ENCODE measurements at places on chromosomes 16 and 17. TPM values are rescaled to one million over a fixed set of nuclear protein-coding genes. Genes with fewer than 3 reads are reported as not detected.
A peak's percentile ranks its signal among the peaks of the same experiment; 100 is the strongest.

DNA sequence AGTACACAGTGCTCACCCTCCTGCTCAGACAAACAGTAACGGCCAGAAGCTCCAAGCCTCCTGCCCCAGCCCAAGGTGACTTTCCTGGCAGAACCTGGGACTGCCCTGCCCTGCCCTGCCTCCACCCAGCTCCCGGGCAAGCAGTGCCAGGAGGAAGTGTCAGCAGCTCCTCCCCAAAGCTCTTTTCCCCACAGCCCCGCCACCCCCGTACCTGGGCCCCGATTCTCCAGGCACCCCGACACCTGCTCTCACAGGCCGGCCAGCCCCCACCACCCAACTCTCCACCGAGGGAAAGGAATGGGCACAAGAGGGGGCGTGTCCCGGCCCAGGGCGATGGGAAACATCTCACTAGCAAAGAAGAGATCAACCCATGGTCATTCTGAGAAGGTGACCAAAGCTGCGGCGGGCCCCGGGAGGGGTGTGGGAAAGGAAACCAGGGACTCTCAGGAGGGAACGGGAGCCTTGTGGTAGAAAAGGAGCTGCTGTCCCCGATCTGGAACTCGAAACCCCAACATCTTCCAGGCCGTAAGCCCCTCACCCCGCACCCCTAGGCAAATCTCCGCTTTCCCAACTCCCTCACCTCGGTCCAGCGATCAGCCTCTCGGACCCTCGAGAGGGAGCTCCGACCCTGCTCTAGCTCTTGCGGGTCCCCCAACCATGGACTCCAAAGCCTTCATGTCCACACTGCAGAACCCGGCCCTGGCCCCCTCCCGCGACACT, 1.2 kb downstream of the BCAR1 start:
- DNase-seq, result peak; percentile 46

DNA sequence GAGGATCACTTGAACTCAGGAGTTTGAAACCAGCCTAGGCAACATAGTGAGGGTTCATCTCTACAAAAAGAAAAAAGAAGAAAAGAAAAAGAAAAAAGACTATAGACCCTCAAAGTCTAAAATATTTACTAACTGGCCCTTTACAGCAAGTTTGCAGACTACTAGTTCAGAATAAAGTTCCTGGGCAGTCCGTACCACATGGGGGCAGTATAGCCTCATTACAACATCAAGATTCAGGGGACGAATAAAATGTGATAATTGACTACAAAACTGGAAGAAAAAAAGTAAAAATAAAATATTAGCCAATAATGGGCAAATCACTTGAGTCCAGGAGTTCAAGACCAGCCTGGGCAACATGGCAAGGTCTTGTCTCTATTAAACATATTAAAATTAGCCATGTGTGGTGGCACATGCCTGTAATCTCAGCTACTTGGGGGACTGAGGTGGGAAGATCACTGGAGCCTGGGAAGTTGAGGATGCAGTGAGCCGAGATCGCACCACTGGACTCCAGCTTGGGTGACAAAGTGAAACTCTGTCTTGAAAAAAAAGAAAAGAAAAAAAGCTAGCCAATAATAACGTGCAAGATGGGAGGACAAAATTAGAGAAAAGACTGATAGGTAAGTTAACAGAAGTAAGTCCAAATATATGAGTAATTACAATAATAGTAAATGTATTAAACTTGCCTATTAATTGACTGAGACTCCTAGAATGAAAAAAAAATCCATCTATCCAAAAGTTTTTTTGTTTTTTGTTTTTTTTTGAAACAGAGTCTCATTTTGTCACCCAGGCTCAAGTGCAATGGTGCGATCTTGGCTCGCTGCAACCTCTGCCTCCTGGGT, 129.4 kb upstream of the SEC14L1 start:
- DNase-seq, result no peak

GRCh38 chr16:81429045-81429521, 15.5 kb upstream of the CMIP start:
- DNase-seq, result peak; percentile 63

- DNase-seq, result peak; percentile 72
These were observed 102.6 kb upstream of the CREBBP start for GRCh38 chr16:3983081-3983520.

DNA sequence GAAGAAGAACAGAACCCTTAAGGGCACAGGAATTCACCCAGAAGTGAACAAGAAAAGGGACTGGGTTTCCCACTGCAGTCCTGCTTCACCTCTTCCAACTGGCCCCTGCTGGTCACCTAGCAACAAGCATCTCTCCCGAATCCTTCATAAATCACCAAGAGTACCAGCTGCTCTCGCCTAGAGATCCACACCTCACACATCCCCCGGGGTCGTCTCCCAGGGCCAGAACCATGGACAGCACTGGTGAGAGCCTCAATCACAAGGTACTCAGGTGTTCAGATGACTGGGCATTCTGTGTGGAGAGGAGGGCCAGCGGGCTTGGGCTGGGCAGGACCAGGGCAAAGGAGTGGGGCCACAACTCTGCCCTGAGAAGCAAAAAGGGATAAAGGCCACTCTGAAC, 65.9 kb downstream of the CCT6B start:
- no peak for DNase-seq

- peak; percentile 41 for DNase-seq
These were observed 696 bp downstream of the NETO2 start for GRCh38 chr16:47142821-47143676.

Gene GFAP
- 4.0 TPM for total RNA-seq
